ENCODE measurements at places on chromosomes 5 and 9.

GRCh38 chr5:72224946-72225463, 95.0 kb downstream of the MRPS27 start:
- DNase-seq: no peak

- DNase-seq: peak; percentile 97
These were observed 43.9 kb upstream of the ALDOB start for GRCh38 chr9:101479338-101480030.

DNA sequence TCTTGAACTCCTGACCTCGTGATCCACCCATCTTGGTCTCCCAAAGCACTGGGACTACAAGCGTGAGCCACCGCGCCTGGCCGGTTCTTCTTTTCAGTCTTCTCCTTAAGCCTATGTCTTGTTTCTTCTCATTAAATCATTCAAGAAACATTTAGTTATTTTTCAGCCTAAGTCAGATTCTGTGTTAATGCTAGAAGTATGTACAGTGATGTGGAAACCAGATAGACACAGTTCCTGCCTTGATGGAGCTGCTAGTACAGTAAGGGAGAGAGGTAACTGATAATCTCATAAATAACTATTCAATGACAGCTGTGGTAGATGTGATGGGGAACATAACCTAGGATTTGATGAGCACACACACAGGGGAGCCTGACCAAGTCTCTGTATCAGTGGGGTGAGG, 46.3 kb upstream of the NR3C1 start:
- no peak for DNase-seq

DNA sequence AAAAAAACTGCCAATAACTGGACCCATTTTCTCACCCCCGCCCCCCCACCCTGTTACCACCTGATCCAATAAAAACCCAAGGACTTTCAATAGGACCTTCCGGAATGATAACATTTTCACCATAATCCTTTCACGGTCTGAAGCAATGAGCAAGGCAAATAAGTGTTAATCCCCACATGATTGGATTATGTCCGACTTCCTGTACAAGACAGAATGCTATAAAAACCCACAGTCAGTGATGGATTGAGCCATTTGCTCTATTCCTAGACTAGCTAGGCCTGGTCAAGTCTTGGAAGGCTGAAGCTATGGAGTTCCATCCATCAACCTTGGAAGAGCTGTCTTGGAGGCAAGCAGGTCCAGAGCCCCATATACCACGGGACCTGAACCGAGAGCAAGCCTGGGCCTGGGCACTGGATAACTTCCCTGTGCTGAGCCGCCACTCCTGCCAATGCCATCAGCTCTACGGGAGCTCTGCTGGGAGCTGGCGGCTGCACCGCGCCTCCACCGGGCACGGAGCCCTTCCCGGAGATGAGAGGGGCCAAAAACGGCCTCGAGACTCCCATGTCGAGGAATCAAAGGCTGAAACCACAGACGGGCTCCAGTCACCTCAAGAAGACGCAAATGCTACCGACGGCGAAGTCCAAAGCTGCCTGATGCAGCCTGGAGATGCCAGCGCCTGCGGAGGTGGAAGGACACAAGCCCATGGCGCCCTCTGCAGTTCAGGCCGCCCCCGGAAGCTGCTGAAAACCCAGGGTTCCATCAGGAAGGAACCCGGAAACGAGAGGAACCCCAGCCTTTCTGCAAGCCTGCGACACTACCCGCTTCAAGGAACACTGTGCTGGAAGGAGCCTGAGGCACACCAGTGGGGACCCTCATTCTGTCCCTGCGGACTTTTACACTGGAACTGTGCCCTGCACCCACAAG, 69.2 kb downstream of the ANXA2R start:
- DNase-seq: no peak

DNA sequence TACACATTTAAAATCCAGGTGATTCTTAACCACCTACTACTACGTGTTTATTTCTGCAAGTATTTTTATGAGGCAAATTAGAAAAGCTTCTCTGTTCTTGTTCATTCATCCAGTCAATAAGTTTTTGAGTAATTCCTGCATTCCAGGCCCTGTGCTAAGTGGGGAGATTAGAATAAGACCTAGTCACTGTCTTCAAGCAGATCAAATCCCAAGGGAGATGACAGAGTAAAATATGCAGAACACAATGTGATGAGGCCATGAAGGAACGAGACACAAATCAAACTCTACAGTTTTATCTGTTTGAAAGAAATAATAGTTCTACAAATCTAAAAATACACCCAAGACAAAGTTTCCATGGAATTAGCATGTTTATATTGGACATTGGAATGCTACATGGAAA, 158.8 kb downstream of the CEP120 start:
- no peak for DNase-seq

GRCh38 chr5:177378884-177379883, 5.0 kb upstream of the SLC34A1 start:
- peak; percentile 75 for DNase-seq
